Hematopoietic multipotent progenitor cell treated with erythropoietin and hydrocortisone succinate and interleukin-3 and kit ligand, for 4 days (in vitro differentiated cells): ENCODE measurements at places on chromosomes 12 and 14.
A peak's percentile ranks its signal among the peaks of the same experiment; 100 is the strongest.

DNA sequence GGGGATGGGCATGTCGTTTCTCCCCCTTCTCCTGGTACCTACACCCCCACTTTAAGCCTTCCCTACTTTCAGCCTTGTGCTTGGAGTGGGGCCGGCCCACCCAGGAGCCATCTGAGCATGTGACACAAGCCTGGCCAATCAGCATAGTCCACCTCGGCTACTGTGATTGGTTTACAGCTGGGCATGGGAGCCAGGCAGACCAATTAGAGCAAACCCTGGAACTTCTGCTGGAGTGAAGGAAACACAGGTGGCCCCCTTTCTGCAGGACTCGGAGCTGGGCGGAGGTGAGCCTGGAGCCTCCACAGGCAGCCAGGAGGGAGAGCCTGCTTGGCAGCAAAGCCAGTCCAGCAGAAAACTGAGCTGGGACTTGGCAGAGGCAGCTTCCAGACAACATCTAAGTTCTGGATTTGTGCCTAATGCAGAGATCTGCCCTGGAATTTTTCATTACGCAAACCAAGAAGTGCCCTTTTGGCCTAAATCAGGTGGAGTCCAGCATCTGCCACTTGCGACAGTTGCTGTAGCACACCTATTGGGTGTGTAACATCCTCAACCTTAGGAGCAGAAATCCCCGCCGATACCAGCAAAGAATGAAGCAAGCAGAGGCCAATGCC, 59.5 kb downstream of the SCARB1 start:
- peak; percentile 37 for DNase-seq

DNA sequence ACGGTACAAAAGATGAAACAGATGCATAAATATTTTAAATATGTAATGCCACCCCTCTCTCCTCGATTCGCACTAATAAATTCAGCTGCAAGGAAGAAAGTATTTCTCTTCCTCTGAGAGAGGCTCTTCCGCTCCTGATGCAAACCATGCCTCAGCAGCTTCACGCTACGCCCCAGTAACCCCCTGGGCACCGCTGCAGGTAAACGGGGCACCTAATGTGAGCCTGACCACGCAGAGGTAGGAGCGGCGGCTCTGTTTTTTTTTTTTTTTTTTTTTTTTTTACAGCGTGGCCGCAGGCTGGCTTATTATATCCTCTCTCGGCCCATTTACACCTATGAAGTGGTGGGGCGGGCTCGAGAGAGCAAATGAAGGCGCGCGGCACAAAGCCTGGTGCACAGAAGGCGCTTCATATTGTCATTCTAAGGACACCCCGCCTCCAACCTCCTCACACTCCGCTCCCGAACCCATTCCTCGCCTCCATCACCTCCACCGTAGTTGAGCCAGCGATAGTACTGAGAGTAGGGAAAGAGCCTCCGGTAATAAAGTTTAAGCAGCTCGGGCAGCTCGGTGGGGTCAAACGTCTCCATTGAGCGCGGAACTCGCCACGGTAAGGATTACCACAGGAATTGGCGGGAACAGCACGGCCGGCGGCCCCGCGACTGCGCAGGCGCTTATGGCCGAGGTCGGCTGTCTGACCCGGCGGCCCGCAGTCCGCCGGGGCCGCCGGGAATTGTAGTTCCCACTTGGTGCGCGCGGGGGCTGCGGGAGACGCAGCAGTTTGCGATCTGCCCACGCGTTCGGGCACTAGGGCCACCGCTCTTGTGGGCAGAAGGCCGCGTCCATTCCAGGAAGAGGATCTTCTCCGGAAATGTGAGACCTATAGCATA, at the start of gene PRIM1:
PRIM1 (minus strand) TSS at position 612 of the 887 bp plus-strand sequence; CDS start at position 587, 25 bp downstream.
- DNase-seq: peak; percentile 96

DNA sequence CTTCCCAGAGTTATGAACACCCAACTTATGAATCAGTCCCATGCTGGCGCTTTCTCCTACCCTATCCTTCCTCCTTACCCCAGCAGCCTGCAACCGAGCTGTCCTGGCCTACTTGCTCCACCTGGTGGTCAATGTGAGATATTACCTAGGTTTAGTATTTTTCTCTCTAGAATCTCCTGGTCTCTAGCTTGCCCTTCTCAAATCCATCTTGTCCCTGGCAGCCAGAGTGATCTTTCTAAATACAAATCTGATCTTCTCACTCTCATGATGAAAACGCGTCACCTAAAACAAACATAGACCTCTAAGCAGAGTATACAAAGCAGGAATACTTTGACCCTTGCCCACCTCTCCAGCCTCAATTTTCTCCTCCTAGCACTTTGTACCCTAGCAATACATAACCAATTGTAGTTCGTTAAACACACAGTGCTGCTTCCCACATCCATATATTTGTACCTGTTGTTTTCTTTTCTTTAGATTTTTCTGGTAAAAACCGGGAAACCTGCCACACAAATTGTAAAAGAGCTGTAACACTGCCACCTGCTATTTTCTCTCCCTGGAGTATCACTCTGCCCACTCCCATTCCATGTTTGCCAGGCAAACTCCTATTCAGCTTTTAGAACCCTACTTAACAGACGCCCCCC, 20.0 kb upstream of the TCP11L2 start:
- DNase-seq: peak; percentile 81

GRCh38 chr12:123140676-123141614, 9.9 kb downstream of the PITPNM2 start:
- DNase-seq: no peak

DNA sequence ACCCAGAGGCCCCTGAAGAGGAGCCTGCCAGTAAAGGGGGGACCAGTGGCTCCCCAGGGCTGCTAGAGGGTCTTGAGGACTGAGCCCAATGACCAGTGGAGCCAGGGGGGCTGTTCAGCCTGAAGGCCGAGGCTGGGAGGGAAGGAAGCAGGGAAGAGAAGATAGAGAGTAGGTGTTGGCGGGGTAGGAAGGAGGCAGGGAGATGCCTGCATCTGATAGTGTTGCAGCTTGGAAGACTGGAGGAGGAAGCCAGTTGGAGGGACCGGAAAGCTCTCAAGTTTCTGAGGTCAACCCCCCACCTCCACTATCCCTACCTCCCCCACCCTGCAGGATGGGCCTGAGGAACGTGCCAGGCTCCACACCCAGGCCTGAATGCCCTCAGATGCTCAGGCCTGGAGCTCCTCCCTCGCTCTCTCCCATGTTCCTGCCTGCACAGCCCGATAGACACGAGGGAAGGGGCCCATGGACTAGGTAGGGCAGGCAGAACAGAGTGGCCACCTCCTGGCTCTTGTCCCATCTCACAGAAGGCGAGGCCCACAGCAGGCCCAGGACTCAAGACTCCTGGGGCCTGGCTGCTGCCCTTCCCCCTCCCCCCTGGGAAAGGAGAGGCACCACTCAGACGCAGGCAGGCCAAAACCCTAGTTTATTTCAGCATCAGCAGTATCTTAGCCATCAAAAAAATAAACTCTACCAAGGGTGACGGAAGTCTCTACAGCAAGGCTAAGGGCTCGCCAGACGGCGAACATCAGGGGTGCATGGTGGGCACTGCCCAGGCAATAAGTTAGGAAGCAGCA, 3.4 kb downstream of the CKB start:
- peak; percentile 82 for DNase-seq

- no peak for DNase-seq
Measured at GRCh38 chr14:77040741-77041653, 12.5 kb upstream of the IRF2BPL start.
